ENCODE measurements at places on chromosomes 4 and X.
A peak's percentile ranks its signal among the peaks of the same experiment; 100 is the strongest.

DNA sequence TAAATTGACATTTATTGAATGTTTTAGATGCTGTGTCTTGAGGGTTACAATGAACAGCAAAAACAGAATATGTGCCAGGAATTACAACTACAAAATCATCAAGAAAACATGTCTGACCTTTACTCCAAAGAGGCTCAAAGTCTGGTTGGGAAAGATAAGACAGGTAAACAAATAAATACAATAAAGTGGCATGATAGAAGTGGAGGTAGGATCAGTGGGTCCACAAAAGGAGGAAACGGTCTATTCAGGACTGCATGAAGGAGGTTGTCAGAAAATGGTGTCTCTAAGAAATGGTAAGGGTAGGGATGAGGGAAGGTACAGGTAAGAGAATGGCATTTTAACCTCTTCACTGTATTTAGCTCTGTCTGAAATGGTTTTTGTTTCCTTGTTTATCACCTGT is 3.8 kb downstream of the ARHGEF38 start:
- no peak for ATAC-seq

DNA sequence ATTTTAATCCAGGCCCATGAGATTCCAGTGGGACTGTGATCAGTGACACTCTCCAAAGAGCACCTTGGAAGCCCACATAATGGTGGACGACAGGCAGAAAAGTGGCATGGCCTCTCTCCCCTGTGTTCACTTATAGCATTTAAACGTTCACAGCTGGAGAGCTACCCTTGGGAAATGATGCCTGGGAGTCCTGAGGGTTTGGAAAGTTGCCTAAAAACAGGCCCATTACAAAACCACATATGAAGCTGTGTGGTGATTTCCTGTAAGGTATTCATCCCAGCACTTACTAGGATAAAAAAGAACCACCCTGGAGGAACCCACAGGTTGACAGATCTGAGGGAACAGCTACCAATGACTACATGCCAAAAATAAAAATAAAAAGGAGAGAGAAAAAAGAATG is 193.2 kb downstream of the RASL11B start:
- ATAC-seq = no peak

GRCh38 chr4:26859762-26860156 is 882 bp upstream of the STIM2 start:
- no peak for ATAC-seq

DNA sequence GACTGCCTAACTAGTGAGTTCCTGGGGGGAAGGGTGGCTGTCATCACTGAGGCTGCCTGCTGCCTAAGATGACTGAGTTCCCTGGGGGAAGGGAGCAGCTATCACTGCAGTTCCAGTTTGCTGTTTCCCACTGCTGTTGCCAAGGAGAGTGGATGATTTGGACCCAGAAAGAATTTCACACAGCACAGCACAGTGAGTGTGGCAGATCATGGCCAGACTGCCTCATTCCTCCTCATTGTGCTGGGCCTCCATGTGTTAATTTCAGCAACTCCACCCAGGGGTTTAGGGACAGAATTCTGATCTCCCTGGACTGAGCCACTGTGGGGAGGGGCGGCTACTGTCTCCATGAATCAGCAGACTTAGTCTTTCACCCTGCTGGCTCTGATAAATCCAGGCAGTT is 125.0 kb downstream of the TEX13C start:
- ATAC-seq = no peak

- ATAC-seq = peak; percentile 72
These were observed 169.2 kb downstream of the PARM1 start for GRCh38 chr4:75101906-75102786.

Data from stimulated activated memory B cell treated with anti-CD40 and anti-IgM and Interleukin-4, amounts not matched to agents 10 μg/mL and 1 μg/mL and 100 μg/mL, for 72 hours (primary cell).